Naive thymus-derived CD4-positive, alpha-beta T cell (primary cell): ENCODE measurements at places on chromosomes 3 and 15.

- H3K4me1 ChIP-seq: no peaks in the 10 kb centered on the region
- H3K27me3 ChIP-seq: no peaks in the 10 kb centered on the region
- DNase-seq: no peak
- H3K27ac ChIP-seq: no peak overlapping the region
- no peak overlapping the region for H3K4me3 ChIP-seq
- no peaks in the 10 kb centered on the region for H3K36me3 ChIP-seq
These were observed 17.6 kb upstream of the APOD start for GRCh38 chr3:195601382-195601781.

GRCh38 chr15:43934480-43934879, 107.7 kb downstream of the WDR76 start:
- no peaks in the 10 kb centered on the region for H3K27me3 ChIP-seq
- H3K4me1 ChIP-seq: no peaks in the 10 kb centered on the region
- no peaks in the 10 kb centered on the region for H3K36me3 ChIP-seq
- no peak for DNase-seq
- no peak overlapping the region for H3K4me3 ChIP-seq
- no peak overlapping the region for H3K27ac ChIP-seq

DNA sequence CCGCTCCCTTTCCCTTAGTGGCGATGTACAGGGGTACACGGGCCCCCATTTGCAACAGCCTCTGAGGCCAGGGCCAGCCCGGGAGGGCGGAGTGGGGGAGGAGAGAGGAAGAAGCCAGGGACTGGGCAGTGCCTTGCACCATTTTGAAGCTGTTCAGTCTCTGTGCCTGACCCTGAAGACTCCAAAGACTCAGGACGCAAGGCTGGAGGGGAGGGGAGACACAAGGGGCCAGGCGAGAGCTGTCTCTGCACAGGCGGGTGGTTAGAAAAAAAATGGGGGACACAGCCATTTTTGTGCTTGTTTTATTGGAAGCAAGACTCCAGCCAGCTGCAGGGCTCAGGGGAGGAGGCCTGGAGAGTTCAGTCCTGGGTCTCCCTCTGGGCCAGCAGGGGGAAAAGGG, 1.6 kb downstream of the RPP25 start:
- H3K27me3 ChIP-seq: peaks cover 9% of the 10 kb centered on the region
- no peak overlapping the region for H3K4me3 ChIP-seq
- H3K4me1 ChIP-seq: peaks cover 23% of the 10 kb centered on the region
- no peak for DNase-seq
- H3K36me3 ChIP-seq: no peaks in the 10 kb centered on the region
- H3K27ac ChIP-seq: no peak overlapping the region

GRCh38 chr3:55876560-55876959, 389.5 kb upstream of the WNT5A start:
- no peaks in the 10 kb centered on the region for H3K36me3 ChIP-seq
- H3K27me3 ChIP-seq: no peaks in the 10 kb centered on the region
- no peak overlapping the region for H3K4me3 ChIP-seq
- no peaks in the 10 kb centered on the region for H3K4me1 ChIP-seq
- no peak for DNase-seq
- no peak overlapping the region for H3K27ac ChIP-seq

DNA sequence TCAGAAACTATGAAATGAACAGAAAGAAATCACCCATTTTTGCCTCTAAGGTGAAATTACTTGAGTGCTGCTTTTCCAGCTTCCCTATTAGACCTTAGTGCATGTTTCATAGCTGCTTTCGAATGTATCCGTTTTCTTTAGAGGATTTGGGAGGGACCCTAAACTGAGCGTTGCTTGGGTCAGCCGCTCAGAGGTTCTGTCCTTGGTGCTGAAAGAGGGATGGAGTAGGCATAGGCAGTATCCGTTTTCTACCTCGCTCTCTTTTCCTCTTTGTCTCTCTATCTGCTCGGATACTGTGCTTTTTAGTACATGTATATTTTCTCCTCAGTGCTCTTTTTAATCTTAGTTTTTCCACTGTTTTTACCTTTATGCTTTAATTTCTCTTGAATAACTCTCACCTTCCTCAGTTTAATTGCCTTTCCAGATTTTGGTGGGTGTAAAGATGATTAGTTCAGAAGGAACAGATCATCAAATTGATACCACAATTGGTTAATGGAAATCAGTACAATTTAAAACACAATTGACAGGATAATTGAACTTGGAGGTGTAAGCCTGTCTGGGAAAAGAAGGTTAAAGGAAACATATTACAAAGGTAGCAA, at the start of gene DRD3:
Gene DRD3 (minus strand): TSS at position 283 of the 599 bp plus-strand sequence. CDS start 7,060 bp downstream, outside the sequence.
- no peak for DNase-seq
- H3K4me3 ChIP-seq: no peak within 1 kb of the TSS
- H3K36me3 ChIP-seq: no peaks in the 10 kb centered on the region
- no peaks in the 10 kb centered on the region for H3K4me1 ChIP-seq

DNA sequence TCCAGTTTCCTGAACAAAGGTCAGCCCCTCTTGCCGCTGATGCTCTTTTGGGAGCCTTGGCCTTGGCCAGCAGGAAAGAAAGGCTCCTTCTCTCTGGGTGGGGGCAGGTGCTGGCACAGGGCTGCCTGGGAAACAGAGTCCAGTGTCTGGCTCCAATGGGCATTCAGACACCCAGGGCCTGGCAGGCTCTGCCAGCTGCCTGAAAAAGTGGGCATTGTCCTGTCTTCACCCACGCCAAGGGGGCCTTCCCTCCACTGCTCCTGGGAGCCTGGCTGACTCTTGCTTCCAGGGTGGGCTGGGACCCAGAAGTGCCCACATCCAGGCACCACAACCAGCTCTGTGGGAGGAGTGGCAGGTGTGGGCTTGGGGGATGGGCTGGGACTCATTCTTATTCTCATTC, 62.7 kb downstream of the RHCG start:
- no peaks in the 10 kb centered on the region for H3K27me3 ChIP-seq
- no peak overlapping the region for H3K4me3 ChIP-seq
- no peak for DNase-seq
- H3K27ac ChIP-seq: no peak overlapping the region

DNA sequence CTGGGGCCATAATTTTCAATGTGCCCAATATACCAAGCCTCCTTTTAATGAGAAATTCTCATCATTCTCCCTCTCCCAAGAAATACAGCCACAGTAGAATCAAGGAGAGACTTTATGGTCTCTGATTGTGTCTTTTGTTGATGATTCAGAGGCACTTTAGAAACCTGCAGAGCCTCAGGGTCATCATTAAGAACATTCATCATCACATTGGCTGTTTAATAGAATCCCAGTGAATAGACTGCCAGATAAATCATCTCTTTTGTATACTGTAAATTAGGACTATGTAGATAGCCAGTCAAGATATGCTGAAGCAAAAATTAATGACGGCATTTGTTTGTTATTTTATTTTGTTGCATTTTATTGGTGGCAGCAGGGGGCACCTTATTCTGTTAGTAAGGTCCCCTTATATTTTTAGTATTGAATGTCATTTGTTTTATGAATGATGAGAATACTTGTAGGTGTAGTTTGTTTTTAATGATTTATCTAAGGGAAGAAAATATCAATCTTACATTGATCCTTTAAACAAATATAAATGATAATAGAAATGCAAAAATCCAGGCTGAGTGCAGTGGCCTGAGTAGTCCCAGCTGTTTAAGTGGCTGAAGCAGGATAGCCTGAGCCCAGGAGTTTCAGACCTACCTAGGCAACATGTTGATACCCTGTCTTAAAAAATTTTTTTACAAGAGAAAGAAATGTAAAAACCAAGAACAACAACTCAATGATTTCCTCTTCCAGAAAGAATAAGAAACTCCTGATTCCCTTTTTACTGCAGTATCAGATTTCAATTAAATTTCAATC, 138.8 kb downstream of the ZBBX start:
- no peaks in the 10 kb centered on the region for H3K27me3 ChIP-seq
- no peak for DNase-seq
- no peak overlapping the region for H3K27ac ChIP-seq

DNA sequence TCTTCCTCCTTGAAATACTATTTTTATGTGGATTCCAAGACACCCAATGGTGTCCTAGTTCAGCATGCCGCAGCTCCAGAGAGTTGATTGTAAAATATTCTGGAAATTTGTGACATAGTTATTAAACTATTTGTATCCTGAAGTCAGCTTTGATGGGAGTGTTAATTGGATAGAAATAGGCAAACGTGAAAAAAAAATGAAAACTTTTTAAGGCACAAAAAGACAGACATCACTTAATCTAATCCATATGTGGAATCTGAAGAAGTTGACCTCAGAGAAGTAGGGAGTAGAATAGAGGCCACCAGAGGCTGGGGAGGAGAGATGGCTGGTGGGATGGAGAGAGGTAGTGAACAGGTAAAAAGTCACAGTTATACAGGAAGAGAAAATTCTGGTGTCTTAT, 704.2 kb downstream of the ROBO1 start:
- DNase-seq: no peak
- H3K27me3 ChIP-seq: no peaks in the 10 kb centered on the region
- H3K36me3 ChIP-seq: no peaks in the 10 kb centered on the region
- no peaks in the 10 kb centered on the region for H3K4me1 ChIP-seq
- no peak overlapping the region for H3K27ac ChIP-seq

- H3K27ac ChIP-seq: no peak overlapping the region
- no peaks in the 10 kb centered on the region for H3K4me1 ChIP-seq
- no peaks in the 10 kb centered on the region for H3K36me3 ChIP-seq
- H3K27me3 ChIP-seq: no peaks in the 10 kb centered on the region
These were observed 41.0 kb upstream of the LIMD1 start for GRCh38 chr3:45553469-45553974.

DNA sequence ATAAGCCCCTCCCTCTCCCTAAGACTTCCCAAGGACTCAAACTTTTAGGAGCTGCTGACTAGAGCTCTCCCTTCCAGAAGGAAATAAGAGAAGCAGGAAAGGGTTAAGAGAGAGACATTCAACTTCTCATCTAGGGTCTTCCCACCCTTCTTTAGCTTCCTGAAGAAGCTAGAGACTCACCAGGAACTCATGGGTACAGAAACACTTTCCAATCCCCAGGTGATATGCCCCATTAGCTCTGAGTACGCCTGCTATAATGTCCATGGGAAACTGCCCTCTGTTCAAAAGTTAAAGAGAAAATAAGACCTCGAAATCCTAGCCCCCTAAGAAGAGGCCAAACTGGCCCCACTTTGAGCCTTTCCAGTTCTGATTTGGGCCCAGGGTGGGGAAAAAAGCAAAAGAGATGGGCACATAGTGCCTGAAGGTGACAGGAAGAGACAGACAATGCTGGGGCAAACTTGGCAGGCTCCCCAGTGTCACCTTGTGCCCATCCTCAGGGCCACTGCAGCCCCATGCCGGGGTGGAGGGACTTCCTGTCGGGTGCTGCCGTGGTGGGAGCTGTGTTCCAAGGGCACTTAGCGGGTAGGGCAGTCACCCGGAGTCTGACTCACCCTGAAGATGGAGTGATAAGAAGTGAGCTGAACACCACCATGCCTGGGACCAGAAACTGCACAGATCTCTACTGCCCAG, 29.5 kb downstream of the CCDC12 start:
- DNase-seq: no peak
- no peaks in the 10 kb centered on the region for H3K27me3 ChIP-seq
- H3K4me1 ChIP-seq: peaks cover 41% of the 10 kb centered on the region
- H3K27ac ChIP-seq: peak overlapping the region; percentile 26
- no peak overlapping the region for H3K4me3 ChIP-seq

DNA sequence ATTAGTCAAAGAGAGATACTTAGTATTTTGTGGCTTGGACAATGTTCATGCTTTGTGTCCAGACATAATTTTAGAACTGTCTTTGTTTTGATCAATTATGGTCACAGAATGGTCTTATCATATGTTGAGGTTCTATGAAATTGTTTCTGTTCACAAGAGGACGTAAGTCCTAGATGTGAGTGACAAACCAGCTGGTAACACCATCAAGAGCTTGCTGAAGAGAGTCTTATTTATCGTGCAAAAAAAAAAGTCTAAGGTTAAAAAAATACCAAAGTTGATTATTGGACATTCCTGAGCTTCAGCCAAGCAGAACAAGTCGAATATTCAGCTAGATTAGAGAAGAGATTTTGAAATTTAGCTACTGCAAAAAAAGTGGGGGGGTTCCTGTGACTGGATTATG, 495.9 kb upstream of the NAALADL2 start:
- no peak overlapping the region for H3K4me3 ChIP-seq
- no peaks in the 10 kb centered on the region for H3K4me1 ChIP-seq
- DNase-seq: no peak
- H3K27me3 ChIP-seq: no peaks in the 10 kb centered on the region

- peaks cover 10% of the 10 kb centered on the region for H3K4me1 ChIP-seq
- no peaks in the 10 kb centered on the region for H3K36me3 ChIP-seq
- no peak overlapping the region for H3K4me3 ChIP-seq
These were observed 45.2 kb downstream of the CMC1 start for GRCh38 chr3:28286595-28286994.

DNA sequence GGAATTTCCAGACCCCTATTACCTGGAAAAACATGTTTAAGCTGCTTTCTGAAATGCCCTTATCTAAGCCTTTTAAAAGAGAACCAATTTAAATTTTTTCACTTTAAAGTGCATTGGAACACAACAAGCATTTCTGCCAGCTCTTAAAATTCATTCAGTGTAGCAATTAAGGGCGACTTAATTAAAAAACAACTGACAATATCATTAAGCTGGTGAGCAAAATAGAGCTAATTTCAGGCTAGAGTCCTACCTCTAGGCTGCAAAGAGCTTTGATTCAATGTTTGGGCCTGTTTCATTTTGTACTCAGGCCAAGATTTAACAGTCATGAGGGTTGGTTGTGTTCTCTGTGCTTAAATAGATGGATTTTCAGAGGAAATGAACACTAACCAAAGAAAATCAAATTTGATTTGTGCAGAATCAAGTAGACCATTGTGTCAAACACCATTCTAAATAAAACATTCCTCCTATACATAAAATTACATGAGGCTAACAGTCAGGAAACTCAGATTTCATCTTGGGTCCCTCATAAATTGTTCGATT, 114.6 kb downstream of the TMEM108 start:
- H3K4me1 ChIP-seq: no peaks in the 10 kb centered on the region
- H3K36me3 ChIP-seq: no peaks in the 10 kb centered on the region
- no peaks in the 10 kb centered on the region for H3K27me3 ChIP-seq
- H3K4me3 ChIP-seq: no peak overlapping the region

DNA sequence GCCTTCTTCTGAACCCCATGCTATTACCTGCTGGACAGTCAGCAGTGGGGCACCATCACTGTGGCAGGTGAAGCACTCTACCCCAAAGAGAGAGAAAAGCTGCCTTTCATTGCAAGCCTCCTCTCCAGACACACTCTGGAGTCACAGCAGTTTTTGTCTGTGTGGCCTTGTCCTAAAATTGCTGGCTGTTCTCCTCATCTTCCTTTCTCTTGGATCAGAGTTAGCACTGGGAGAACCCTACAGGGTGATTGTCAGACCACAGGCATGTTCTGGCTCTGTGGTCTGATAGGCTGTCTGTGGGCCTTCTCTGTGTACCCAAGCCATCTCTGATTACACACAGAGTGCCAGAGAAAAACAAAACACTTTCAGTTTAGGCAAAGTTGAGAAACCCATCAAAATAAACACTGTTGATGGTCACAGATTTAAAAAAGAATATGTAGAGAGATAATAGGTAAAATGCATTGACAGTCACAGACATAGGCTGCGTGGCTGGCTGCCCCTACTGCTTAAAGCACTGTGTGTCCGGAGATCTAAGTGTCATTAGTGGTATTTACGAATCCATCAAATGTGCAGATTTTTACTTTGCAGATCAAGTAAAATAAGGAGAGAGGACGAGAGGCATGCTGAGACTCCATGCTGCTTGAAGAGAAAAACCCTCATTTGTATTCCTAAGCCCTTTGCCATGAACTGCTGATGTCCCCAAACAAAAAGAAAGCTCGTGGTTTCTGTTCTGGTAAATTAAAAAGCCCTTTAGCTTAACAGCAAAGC, 689.9 kb downstream of the TUSC7 start:
- H3K4me1 ChIP-seq: no peaks in the 10 kb centered on the region
- H3K36me3 ChIP-seq: no peaks in the 10 kb centered on the region
- H3K4me3 ChIP-seq: no peak overlapping the region
- no peak overlapping the region for H3K27ac ChIP-seq
- DNase-seq: no peak
- no peaks in the 10 kb centered on the region for H3K27me3 ChIP-seq
